ENCODE measurements at places on chromosomes 13 and 19.

GRCh38 chr19:47110521-47111005, 3.0 kb downstream of the ZC3H4 start:
- DNase-seq = no peak

DNA sequence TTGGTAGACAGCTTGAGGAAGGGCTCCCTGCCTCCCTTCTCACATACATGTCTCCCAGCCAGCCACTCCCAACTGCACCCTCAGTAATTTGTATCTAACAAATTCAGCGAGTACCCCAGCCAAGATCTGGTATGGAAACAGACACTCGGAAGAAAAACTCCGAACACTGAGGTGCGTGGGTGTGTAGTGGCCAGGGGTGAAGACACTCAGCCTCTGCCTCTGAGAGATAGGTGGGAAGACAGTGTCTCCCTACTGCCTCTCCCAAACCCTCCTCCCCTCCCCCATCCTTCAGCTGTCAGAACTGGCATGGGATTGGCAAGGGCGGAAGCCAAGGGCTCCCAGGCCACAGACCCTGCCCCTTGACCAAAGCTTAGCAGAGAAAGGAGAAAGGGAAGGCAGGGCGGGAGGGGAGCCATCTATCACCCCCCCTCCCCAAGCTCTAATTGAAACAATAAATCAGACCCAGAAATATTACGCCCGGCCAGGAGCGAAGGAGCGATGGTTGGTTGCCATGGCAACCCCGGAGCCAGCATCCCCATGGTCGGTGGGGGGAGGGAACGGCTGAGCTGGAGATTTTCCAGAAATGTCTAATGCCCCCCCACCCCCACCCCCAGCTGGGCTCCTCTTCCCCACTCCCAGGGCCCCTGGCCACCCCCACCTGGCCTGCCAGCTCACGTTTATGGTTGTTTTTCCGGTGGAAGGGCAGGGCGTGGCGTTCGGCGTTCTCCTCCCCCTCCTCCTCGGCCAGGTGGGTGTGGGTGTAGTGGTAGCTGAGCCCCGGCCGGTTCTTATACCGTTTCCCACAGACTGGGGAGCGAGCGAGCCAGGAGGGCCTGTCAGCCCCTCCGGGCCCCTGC, 7.0 kb downstream of the DPF1 start:
- DNase-seq = no peak

GRCh38 chr13:27126859-27127258, 44.8 kb downstream of the USP12 start:
- DNase-seq = no peak

DNA sequence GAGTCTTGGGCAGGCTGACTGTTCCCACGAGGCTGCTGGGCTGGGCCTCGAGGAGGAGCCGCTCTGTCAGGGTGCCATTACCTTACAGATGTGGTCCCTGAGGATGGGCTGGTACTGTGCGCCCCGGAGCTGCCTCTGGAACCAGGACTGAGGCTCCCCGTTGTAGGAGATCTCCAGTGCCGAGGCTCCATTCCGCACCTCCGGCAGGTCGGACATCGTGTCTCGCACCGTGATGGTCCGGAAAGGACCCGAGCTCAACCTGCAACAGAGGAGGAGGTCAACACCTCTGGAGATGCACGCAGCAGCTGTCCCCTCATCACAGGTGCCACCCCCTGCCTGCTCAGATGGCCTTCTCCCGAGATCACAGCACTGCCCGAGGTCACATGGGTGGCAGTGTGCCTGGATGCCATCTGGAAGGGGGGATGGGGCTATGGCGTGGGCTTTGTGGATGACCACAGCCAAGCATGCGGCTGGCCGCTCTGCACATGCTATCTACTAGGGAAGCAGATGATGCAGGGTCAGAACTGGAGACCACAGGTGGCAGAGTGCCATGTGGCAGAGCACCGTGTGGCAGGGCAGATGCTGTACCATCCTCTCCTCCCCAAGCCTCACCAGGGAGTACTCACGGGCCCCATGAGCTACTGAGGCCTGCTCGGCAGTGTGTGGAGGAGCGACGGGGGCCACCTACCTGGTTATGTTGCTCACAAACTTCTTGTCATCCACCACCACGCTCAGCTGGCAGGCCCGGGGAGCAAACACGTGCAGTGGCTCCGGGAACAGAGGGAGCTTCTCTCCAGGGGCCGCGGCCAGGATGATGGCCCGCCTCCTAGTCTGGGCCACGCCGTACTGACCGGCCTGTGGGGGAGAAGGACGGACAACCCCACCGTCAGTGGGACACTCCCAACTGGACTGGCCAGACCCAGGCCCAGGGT, 18.3 kb upstream of the EIF3G start:
- DNase-seq = peak; percentile 18

DNA sequence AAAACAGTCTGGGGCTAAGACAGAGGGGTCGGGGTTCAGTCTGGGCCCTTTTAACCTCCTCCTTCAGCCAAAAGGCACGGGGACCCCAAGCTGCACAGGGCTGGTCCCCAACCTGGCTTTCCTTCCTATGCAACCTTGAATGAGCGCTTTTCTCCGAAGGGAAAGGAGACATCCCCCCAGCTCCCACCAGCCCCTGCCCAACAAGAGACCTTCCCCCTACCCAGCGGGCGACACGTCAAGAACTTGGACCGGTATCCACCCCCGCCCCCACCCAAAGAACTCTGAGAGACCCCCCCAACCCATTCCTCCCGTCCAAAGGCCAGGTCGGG, 35.0 kb upstream of the NANOS3 start:
- DNase-seq = no peak

Data from cerebellar nuclear complex (tissue), 1 donor.